ENCODE measurements at places on chromosomes 4 and X.

DNA sequence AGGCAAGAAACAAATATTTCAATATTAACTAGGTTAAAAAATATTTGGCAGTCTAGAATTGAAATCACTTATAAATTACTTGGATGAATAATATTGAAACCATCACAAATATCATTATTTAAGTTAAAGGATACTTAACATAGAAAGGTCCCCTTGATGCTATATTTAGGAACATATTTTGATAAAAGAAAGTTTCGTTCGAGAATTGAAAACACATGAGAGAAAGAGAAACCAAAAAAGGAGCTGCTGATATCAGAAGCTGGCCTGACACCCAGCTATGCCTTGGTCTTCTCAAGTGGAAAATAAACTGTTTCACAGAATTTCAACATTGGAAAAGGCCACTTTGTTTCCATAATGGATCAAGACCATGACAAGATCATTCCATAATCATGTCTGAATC is 762.4 kb downstream of the DMD start:
- no peak for DNase-seq

GRCh38 chrX:81195712-81196111 is 6.0 kb downstream of the HMGN5 start:
- no peak for DNase-seq

- no peak for DNase-seq
Measured at GRCh38 chr4:42262701-42263490, 110.4 kb upstream of the BEND4 start.

DNA sequence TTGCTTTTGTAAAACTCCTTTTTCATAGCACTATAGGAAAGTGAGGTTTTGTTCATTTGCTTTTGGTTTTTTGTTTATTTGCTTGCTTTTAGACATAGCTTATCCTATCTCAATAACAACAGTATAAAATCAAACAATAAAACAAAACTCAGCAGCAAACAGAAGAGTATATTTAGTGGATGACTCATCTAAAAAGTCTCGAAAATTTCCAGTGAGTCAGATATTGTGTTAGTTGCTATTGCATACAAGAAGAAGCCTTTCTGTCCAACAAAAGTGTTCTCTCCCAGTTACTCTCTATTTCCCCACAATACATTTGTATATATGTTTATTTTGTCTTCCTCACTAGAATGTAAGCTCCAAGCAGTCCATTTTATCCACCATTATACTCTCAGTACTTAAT is 36.0 kb upstream of the NPNT start:
- DNase-seq, result no peak

DNA sequence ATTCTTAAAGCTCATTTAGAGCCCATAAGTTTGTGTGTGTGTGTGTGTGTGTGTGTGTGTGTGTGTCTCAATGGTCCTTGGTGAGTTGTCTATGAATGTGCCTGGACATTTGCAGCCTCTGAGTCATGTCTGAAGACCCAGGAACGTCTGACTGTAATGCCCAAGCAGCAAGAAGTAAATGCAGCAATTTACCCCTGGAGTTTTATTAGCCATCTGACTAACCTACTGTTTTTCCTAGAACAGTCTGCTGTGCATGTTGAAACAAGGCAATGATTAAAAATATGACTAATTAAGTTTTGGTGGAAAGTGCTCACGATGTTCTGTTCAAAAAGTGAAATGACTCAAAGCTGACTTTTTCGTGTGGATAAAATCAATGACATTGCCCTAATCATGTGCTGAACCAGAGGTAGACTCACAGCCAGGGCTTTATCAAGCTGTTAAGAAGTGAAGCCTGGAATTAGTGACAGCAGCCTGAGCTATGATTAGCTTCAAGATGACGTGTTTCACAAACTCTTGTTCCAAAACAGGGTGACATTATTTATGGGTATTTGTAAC is 201.6 kb downstream of the CPE start:
- no peak for DNase-seq

- no peak for DNase-seq
Measured at GRCh38 chr4:111693758-111694157, 451.5 kb upstream of the FAM241A start.

- no peak for DNase-seq
Measured at GRCh38 chr4:5238173-5238572, 186.9 kb downstream of the STK32B start.

DNA sequence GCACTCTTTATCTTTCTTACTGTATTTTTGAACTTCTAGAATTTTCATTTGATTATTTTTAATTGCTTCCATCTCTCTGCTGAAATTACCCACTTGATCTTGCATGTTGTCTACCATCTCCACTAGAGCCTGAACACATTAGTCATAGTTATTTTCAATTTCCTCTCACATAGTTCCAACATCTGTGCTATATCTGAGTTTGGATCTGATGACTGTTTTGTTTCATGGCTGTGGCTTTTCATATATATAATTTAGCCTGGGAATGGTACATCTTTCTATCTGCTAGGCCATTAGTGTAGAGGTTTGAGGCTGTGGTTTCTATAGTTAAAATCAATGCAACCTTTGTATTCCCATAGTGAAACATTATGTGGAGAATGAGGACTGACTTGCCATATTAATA is 33.2 kb downstream of the NPY2R start:
- no peak for DNase-seq

GRCh38 chr4:186723292-186724057 is at the start of gene FAT1:
Gene FAT1, minus strand, starts transcription at chr4:186723856. Its CDS starts 14,029 bp downstream, at chr4:186709827.
- DNase-seq, result no peak

DNA sequence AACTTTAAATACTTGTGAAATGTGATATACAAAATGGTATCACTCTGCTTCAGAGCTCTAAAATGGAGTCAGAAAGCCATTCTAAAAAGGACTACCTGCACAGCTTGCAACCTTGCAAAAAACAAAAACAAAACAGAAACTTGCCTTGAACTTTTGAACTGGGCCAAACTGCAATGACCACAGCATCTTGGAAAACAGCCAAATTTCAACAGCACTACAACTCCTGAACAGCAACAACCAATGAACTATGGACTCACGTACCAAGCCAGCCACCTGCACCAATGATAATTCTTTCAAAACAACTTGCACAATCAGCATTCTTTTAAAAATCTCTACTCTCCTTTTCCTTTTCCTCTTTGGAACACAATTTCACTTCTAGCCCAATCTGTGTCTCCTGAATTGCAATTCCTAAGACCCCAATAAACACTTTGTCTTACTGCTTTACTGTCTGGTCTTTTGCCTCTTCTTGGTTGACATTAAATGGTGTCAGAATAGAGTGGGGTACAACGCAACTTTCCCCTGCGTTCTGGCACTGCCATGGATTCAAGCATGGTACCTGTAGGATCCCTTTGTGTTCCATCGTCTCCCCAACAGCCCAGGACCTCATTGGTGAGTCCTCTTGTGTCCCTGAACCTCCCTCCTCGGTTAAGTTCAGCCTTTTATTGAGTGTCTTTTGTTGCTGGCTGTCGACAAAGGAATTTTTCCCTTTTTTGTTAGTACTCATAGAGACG is 35.7 kb upstream of the FMR1 start:
- DNase-seq, result no peak

- DNase-seq, result no peak
Measured at GRCh38 chr4:102642631-102643298, 118.0 kb downstream of the MANBA start.

DNA sequence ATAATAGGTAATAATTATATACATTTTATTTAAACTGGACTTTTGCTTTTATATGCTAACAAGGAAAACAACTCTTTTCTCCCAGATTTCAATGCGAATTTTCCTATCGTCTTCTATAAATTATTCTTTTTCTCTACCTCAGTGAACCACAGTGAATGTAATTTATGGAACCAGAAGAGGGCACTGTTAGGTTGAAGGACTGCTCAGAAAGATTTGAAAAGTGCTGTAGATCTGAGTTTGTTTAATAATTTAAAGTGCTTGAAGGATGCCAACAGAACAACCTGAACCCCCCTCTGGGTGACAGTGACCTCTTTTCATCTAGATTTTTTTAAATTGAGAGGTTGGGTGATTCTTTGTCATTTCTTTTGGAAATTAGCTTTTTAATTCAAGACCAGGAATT is 54.9 kb downstream of the PHOX2B start:
- no peak for DNase-seq

DNA sequence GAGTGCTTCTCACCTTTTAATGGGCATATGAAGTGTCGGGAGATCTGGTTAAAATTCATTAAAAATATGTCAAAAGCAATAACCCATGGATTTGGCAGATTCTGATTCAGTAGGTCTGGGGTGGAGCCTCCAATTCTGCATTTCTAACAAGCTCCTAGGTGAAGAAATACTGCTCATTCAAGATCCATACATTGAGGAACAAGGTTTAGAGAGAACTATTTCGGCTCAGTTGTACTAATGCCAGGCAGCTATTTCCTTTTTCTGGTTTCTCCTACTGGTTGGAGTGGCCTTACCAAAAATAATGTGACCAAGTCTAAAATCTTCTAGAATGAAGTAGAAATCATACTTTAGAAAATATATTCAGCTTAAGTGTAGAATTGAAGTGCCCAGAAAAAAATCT is 117.5 kb downstream of the TSPAN7 start:
- no peak for DNase-seq

GRCh38 chr4:10051517-10052135 is 30.3 kb upstream of the SLC2A9 start:
- no peak for DNase-seq

DNA sequence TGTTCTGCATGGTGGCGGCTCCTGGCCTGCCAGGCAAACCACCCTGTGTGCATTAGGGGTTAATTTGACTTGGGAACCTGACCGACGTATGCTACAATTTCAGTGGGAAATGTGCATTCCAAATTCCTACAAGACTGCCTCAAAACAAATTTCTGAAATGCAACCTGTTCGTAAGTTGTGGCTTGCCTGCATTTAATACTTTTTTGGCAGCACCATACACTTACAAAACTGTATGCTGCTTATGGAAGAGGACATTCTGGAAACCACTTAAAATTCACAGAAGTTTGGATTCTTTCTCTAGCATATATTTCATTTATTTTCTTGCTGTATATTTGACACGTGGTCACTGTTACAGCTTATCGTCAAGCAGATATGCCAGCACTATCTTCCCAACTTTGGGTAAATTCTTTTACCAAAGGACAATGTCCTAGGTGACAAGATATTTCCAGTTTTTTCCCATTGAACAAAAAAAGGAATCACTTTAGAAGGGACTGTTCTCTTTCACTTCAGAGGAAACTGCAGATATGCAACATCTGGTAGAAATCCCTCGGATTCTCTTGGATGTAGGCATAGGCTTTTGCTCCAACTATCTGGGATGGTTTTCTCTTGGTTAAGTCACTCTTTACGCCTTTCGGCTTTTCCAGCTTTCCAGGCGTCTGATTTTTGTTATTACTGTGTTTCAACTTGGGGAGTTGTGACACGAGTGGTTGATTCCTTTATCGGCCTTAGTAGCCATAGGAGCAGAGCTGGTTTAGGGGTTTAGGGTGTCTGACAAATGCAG is 9.7 kb upstream of the TENM3 start:
- DNase-seq, result no peak

DNA sequence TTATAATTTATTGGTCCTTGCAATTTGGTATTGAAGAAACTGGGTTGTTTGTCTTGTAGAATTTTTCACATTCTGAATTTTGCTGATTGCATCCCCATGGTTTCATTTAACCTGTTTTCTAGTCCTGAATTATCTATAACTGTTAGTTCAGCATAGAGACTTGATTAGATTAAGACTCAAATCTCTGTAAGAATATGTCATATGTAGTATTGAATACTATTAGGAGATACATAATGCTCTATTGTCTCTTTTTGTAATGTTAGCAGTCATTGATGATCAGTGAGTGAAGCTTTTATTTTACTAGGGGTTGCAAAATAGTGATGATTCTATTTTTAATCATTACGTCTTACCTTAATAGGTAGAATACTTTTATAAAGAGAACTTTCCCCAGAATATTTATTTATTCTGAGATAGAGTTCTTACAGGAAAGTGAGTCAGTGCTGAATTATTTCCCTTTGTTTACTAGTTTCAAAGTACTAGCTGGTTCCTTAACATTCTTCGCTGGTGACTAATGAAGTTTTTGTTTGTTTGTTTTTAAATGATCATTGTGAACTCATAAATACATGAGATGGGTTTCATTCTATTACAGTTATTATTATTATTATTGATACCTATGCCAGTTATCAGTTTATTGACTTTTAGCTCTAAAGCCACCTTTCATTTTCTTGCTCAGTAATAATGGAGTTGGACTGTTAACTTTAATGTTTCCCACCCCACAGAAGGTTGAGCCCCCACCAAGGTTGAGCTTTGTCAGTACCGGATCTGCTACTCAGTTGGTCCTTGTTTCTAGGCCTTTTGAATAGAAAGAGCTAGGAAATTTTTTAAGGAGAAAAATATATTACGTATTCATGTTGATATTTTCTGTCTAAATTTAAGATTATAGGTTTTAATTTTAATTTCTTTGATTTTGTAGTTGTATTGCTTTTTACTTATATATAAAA is 102.3 kb downstream of the LARP1B start:
- no peak for DNase-seq

DNA sequence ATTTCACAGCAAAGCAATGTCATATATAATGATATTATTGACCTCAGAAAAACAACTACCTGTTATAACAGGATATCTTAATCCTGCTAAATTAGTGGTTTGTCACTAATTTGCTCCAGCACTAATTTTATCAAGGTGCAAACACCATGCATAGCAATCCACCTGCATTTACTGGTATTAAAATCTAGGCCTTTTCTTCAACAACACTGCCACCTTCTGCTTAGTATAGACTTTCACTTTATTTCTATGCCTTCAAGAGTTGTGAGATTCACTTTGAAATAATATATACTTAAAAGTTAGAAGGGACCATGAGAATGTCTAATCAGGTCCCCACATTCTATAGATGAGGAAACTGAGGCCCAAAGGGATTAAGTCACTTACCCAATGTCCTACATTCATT is 82.1 kb upstream of the IQCM start:
- no peak for DNase-seq

DNA sequence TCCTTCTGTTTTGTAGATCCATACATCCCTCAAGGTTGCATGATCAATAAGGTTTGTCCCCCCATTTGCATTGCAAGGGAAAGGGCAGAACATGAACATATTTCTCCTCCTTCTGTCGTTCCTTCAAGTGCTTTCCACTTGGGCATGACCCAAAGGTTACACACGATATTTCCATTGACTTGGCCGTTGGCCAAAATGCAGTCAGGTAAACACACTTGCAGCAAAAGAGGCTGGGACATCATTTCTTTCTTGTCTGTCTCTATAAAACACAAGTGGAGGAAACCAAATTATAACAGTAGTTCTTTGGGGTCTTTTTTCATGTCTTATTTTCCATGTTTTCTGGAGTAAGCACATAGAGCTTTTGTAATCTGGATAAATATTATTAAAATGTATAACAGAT is 156.1 kb downstream of the FRAS1 start:
- no peak for DNase-seq

DNA sequence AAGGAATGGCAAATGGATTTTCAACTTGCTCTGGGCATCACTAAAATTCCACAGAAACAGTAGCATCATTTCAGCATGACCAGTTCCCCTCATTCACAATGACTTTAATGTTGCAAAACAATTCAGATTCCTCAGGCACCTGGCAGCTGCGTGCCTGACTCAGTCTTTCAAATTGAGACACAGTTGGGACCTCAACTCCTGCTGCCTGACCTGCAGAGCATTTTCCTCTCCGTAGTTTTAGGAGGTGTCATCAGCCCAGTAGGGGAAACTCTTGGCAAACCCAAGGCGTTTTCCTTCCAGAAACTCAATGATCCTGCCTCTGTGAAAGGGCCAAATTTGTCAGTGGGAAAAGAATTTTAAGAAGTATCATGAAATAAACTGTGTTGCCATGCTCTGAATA is 388.9 kb downstream of the SPRY1 start:
- DNase-seq, result no peak

All from stimulated activated CD4-positive, alpha-beta T cell treated with anti-CD3 and anti-CD28 coated beads, Interleukin-1b, Interleukin-23, amount 100 ng/mL, for 1 hour (primary cell).